ENCODE measurements at places on chromosomes 2 and 18. TPM values are rescaled to one million over a fixed set of nuclear protein-coding genes. Genes with fewer than 3 reads are reported as not detected.

REG3G gene
- not detected for total RNA-seq

TMEM214 gene
- 37.8 TPM for total RNA-seq

ATP6V1B1 gene
- 0.33 TPM for total RNA-seq

EMILIN1 gene
- 10.8 TPM for total RNA-seq

SPC25 gene
- 31.9 TPM for total RNA-seq

GNLY gene
- not detected for total RNA-seq

FKBP1B gene
- total RNA-seq: 0.58 TPM

STARD6 gene
- total RNA-seq: not detected

OTOS gene
- total RNA-seq: not detected

CROCC2 gene
- total RNA-seq: not detected

OR6B2 gene
- total RNA-seq: not detected

GMCL1 gene
- total RNA-seq: 7.5 TPM

DSEL gene
- total RNA-seq: 25.8 TPM

SNRNP200 gene
- total RNA-seq: 28.9 TPM

EFHD1 gene
- total RNA-seq: 3.7 TPM

THSD7B gene
- 0.35 TPM for total RNA-seq

ACKR3 gene
- total RNA-seq: 1.0 TPM

CYP1B1 gene
- 29.9 TPM for total RNA-seq

SF3B1 gene
- total RNA-seq: 155 TPM

UCN gene
- 0.53 TPM for total RNA-seq

STK39 gene
- total RNA-seq: 9.2 TPM

GRB14 gene
- 0.48 TPM for total RNA-seq

ZBTB7C gene
- 1.1 TPM for total RNA-seq

ASXL3 gene
- 0.41 TPM for total RNA-seq

PDE6D gene
- 53.6 TPM for total RNA-seq

GPR39 gene
- 5.1 TPM for total RNA-seq

RAB1A gene
- 143 TPM for total RNA-seq

SERPINB11 gene
- total RNA-seq: not detected

OTX1 gene
- total RNA-seq: 0.64 TPM

RETSAT gene
- 14.1 TPM for total RNA-seq

EPB41L3 gene
- 10.3 TPM for total RNA-seq

ACADL gene
- not detected for total RNA-seq

SNED1 gene
- total RNA-seq: 2.6 TPM

MFSD2B gene
- total RNA-seq: 0.72 TPM

SULT1C4 gene
- total RNA-seq: not detected

UNC50 gene
- total RNA-seq: 78.7 TPM

ANO7 gene
- total RNA-seq: 0.91 TPM

CMPK2 gene
- total RNA-seq: 4.8 TPM

IL37 gene
- not detected for total RNA-seq

STK25 gene
- total RNA-seq: 153 TPM

NOL4 gene
- total RNA-seq: not detected

DCC gene
- total RNA-seq: 0.02 TPM

NYAP2 gene
- 0.95 TPM for total RNA-seq

PAX8 gene
- not detected for total RNA-seq

LBX2 gene
- 0.97 TPM for total RNA-seq

B3GNT7 gene
- total RNA-seq: not detected

NT5C1B gene
- total RNA-seq: not detected

SNTG2 gene
- not detected for total RNA-seq

KYNU gene
- total RNA-seq: 304 TPM

ERFE gene
- 4.3 TPM for total RNA-seq
